Cortex of kidney (tissue), 1 donor: ENCODE measurements at places on chromosomes 1 and 21.

DNA sequence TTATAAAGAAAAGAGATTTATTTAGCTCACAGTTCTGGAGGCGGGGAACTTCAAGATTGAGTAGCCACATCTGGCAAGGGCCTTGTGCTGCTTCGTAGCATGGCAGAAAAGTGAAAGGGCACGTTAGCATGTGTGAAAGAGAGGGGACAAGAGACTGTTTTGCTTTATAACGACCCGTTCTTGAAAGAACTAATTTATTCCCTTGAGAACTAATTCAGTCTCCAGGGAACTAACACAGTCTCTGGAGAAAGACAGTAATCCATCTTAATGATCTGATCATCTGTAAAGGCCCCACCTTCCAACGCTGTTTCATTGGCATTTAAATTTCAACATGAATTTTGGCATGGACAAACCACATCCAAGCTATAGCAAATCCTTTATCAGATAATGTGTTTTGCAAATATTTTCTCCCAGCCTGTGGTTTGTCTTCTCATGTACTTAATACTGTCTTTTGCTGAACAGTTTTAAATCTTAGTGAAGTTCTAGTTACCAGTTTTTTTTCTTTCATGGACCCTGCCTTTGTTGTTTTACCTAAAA, 26.1 kb downstream of the MTR start:
- no peak for DNase-seq

- DNase-seq, result no peak
Observed at GRCh38 chr1:41735631-41736260, 183.0 kb downstream of the HIVEP3 start.

DNA sequence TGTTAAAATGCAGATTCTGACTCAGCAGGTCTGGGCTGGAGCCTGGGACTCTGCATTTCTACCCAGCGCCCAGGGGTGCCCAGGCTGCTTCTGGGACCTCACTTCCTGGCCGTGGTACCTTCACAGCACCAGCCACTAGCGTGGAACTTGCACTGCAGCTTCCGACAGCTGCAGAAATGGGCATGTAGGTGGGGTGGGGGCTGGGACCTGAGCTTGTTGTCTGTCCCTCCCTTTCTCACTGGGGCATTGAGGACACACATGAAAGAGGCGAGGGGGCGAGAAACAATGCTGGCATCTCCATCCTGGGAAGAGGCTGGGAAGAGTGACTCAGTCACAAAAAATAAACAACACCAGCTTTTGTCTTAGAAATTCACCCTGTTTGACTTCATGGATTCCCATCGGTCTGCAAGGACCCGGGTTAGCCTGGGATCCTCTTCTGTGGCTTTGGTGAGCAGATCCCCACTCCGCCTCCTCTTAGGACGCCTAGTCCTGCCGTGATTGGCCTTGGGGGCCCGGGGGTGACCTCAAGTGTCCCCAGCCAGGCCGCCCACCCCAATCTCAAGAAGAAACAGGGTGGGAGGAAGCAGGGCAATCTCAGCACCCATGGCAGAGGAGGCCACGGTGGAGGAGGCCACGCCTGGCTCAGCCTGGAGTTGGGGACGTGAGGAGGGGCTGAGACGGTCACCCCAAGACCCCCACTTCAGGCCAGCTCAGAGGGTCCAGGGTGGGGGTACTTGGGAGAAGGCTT, 29.9 kb upstream of the POFUT2 start:
- DNase-seq, result no peak

- no peak for DNase-seq
Observed at GRCh38 chr1:219798283-219799030, 129.9 kb downstream of the SLC30A10 start.

GRCh38 chr1:209727785-209728184, 23.1 kb downstream of the HSD11B1 start:
- no peak for DNase-seq

DNA sequence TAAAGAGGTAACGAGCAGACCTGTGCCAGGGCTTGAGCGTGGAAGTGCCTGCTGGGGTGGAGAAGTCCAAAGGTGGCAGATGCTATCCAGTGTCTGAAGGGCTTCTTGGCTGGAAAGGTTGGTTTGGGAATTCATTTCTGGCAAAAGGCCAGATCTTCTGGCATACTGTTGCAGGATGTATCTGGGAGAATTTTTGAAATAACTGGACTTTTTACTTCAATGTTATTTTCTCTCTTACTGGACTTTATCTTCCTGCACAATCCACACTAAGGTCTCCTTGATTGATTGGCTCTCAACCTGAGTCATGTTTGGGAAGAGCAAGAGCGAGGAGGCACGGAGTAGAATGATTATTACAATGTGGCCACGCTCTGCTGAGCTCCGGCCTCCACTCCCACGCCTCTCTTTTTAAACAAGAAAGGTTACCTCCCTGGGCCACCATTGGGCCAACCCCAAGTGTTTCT, 278.4 kb downstream of the TM2D1 start:
- DNase-seq, result no peak

DNA sequence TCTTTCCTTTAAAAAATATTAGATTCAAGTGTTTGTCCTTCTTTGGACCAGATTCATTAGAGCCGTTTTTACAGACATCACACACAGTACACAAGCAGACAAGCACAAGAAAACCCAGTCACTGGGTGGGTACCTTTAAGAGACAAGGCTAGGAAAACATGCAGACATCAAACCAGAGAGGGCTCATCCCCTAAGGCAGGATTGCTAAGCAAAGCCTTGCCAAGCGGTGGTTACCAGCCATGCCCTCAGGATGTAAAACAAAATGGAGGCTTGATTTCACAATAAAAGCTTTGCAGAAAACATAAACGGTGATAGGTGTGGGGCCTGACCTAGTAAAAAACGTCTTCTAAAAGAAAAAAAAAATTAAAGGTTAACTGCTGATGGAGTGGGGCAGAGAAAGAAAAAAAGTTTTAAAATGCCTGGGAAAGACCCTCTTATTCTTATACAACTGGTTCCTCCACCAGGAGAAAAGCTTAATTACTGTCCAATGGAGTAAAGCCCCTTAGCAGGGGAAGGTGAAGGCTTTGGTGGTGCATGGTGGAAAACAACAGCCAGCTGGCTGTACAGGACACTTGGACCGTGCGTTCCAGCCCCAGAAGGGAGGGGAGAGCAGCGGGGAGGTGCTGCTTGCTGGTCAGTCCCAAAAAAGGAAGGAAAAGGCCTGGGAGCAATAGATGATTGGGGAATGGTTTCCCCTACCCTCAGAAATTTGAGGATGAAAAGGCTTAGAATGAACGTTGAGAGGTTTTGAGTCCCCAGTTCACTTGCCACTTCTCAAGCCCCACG, 30.4 kb upstream of the FMO1 start:
- no peak for DNase-seq

- no peak for DNase-seq
Observed at GRCh38 chr1:215606036-215606435, 38.9 kb downstream of the KCTD3 start.

DNA sequence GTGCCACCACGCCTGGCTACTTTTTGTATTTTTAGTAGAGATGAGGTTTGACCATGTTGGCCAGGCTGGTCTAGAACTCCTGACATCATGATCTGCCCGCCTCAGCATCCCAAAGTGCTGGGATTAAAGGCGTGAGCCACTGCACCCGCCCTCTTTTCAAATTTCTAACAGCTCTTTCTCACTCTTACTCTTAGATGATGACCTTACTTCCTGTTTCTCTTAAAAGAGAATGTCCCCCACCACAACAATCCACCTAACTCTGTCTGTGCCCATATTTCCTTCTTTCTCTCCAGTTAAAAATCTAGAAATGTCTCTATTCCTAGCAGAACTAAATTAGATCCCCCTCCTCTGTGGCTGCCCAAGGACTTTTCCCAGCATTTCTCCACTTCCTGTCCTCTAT, 46.6 kb upstream of the RGS2 start:
- DNase-seq, result no peak

GRCh38 chr1:200866521-200866920, 6.3 kb upstream of the GPR25 start:
- no peak for DNase-seq
